Neural progenitor cell (in vitro differentiated cells): ENCODE measurements at places on chromosomes 6 and 20. TPM values are rescaled to one million over a fixed set of nuclear protein-coding genes. Genes with fewer than 3 reads are reported as not detected.

Gene EFCAB8
- total RNA-seq = not detected in 2 replicates

Gene NT5E
- total RNA-seq = not detected in 2 replicates

Gene CRNKL1
- total RNA-seq = 27.9 and 45.0 TPM in 2 replicates

Gene TMEM244
- total RNA-seq = not detected in 2 replicates

Gene PAX1
- total RNA-seq = not detected in 2 replicates

Gene C6orf163
- total RNA-seq = 2.6 and 3.1 TPM in 2 replicates

Gene FAM120B
- 19.7 and 20.3 TPM in 2 replicates for total RNA-seq

Gene CDH26
- total RNA-seq = 0.09 TPM in 1 of 2 replicates, not detected in the other

Gene STMND1
- not detected in 2 replicates for total RNA-seq

Gene KHDRBS2
- total RNA-seq = 14.0 and 17.7 TPM in 2 replicates

Gene SLC22A7
- total RNA-seq = not detected in 2 replicates

DNA sequence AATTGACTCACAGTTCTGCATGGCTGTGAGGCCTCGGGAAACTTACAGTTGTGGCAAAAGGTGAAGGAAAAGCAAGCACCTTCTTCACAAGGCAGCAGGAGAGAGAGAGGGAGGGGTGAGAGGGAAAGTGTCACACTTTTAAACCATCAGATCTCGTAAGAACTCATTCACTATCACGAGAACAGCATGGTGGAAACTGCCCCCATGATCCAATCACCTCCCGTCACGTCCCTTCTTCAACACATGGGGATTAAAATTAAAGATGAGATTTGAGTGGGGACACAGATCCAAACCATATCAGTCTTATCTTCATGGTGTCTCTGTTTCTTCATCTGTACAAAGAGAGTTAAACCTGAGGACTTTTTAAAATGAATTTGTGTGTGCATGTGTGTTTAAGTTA is 13.7 kb upstream of the BTN1A1 start:
- H3K4me3 ChIP-seq = no peak overlapping the region
- no peak overlapping the region for H3K27ac ChIP-seq
- no peak for DNase-seq
- H3K4me1 ChIP-seq = no peaks in the 10 kb centered on the region
- H3K27me3 ChIP-seq = no peaks in the 10 kb centered on the region

GRCh38 chr20:32062776-32063170 is 10.7 kb downstream of the HCK start:
- H3K27me3 ChIP-seq = peaks cover 30% of the 10 kb centered on the region
- H3K4me3 ChIP-seq = no peak overlapping the region
- peaks cover 3% of the 10 kb centered on the region for H3K4me1 ChIP-seq
- no peak overlapping the region for H3K27ac ChIP-seq
- H3K36me3 ChIP-seq = no peaks in the 10 kb centered on the region
- DNase-seq = no peak

DNA sequence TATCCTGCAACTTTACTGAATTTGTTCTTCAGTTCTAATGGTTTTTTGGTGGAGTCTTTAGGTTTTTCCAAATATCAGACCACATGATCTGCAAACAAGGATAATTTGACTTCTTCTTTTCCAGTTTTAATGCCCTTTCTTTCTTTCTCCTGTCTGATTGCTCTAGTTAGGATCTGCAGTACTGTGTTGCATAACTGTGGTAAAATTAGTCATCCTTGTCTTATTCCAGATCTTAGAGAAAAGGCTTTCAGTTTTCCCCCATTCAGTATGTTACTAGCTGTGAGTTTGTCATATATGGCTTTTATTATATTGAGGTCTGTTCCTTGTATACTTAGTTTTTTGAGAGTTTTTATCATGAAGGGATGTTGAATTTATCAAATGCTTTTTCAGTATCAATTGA is 4.3 kb downstream of the MICA start:
- no peak overlapping the region for H3K4me3 ChIP-seq
- H3K4me1 ChIP-seq = peaks cover 11% of the 10 kb centered on the region
- peaks cover 3% of the 10 kb centered on the region for H3K27me3 ChIP-seq
- no peak for DNase-seq

- DNase-seq = no peak
- peaks cover 12% of the 10 kb centered on the region for H3K4me1 ChIP-seq
- H3K36me3 ChIP-seq = no peaks in the 10 kb centered on the region
- H3K27ac ChIP-seq = no peak overlapping the region
- H3K4me3 ChIP-seq = no peak overlapping the region
- H3K27me3 ChIP-seq = no peaks in the 10 kb centered on the region
Observed at GRCh38 chr6:117514655-117515054, 32.2 kb downstream of the DCBLD1 start.

DNA sequence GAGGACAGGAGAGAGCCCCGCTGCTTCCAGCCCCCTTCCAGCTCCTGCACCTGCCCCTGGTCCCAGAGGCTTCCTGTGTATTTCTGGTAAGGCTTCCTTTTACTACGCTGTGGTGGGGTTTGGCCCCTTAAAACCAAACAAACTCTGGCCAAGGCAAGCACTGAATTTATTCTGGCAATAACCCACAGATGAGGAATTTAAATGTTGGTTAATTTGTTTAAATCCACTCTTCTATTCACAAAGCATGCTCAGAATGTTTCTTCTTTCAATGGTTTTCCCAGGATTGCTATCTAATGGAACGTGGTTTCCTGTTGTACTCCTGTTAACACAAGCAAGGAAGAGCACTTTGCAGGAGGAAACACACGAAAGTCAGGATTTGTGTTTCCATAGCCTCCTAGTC is 236.5 kb upstream of the FOXQ1 start:
- no peak overlapping the region for H3K4me3 ChIP-seq
- peaks cover 7% of the 10 kb centered on the region for H3K4me1 ChIP-seq
- H3K27me3 ChIP-seq = no peaks in the 10 kb centered on the region

DNA sequence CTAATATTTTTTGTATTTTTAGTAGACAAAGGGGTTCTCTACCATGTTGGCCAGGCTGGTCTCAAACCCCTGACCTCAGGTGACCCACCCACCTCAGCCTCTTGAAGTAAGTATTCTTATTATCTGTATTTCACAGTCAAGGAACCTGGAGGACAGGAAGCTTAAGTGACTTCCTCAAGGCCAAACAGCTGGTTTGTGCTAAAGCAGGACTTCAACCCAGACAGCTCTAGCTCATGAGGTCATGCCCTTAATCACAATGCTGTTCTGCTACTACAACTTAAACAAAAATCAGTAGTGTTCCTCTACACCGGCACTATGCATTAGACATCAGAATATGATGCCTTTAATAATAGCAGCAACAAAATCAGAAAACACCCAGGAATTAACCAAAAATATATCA is 168.9 kb downstream of the ADGB start:
- no peak overlapping the region for H3K4me3 ChIP-seq
- DNase-seq = no peak
- H3K36me3 ChIP-seq = no peaks in the 10 kb centered on the region
- no peak overlapping the region for H3K27ac ChIP-seq
- no peaks in the 10 kb centered on the region for H3K27me3 ChIP-seq

DNA sequence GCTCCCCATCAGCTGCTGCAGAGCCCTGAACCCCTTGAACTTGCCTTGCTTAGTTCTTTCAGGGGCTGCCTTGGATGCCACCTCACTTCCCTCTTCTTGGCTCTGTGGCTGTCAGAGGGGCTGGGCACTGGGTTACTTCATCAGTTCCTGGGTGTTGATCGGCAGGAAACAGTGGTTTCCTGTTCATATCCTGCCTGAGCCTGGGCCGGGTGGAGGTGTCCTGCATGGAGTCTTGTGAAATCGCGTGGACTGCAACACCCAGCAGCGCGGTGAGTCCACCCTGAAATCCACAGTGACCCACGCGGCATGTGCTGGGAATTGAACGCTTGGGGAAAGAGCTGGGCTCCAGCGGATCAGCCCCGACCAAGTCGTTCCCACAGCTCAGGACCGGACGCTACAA is 97.5 kb downstream of the CDH26 start:
- no peaks in the 10 kb centered on the region for H3K27me3 ChIP-seq
- no peaks in the 10 kb centered on the region for H3K36me3 ChIP-seq
- no peak for DNase-seq
- no peak overlapping the region for H3K27ac ChIP-seq
- H3K4me1 ChIP-seq = peaks cover 10% of the 10 kb centered on the region
- no peak overlapping the region for H3K4me3 ChIP-seq

DNA sequence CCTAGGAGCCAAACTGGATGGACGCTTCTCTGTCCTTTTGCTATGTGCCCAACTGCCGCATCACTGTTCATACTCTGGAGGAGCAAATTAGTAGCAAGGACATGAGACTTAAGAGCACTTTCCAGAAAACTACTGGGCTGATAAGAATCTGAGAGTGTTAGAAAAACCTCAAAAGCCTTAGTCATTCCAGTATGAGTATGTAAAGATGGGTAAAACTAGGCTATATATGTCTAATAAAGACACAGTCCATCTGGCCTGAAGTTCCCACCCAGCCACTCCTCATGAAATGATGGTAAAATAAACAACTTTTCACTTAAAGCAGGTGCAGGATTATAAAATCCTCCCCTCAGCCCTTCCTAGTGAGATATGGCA is 30.6 kb downstream of the SHLD1 start:
- no peaks in the 10 kb centered on the region for H3K4me1 ChIP-seq
- no peak overlapping the region for H3K27ac ChIP-seq
- no peak for DNase-seq

- H3K27me3 ChIP-seq = peaks cover 50% of the 10 kb centered on the region
- no peaks in the 10 kb centered on the region for H3K4me1 ChIP-seq
- H3K4me3 ChIP-seq = no peak overlapping the region
- H3K27ac ChIP-seq = no peak overlapping the region
Observed at GRCh38 chr20:25052255-25053194, 5.4 kb downstream of the ACSS1 start.

GRCh38 chr20:50762045-50762422 is 30.7 kb downstream of the PARD6B start:
- no peak for DNase-seq
- no peak overlapping the region for H3K4me3 ChIP-seq
- no peaks in the 10 kb centered on the region for H3K36me3 ChIP-seq
- no peaks in the 10 kb centered on the region for H3K27me3 ChIP-seq
- no peak overlapping the region for H3K27ac ChIP-seq

- H3K27ac ChIP-seq = peak overlapping the region; percentile 37
- H3K27me3 ChIP-seq = no peaks in the 10 kb centered on the region
- H3K36me3 ChIP-seq = no peaks in the 10 kb centered on the region
Observed at GRCh38 chr20:43680981-43681380, 14.1 kb downstream of the MYBL2 start.

GRCh38 chr6:82396964-82397751 is 33.5 kb downstream of the TPBG start:
- H3K27me3 ChIP-seq = no peaks in the 10 kb centered on the region
- no peaks in the 10 kb centered on the region for H3K36me3 ChIP-seq
- DNase-seq = no peak
- no peaks in the 10 kb centered on the region for H3K4me1 ChIP-seq
- H3K4me3 ChIP-seq = no peak overlapping the region

- H3K36me3 ChIP-seq = no peaks in the 10 kb centered on the region
- peak; percentile 4 for DNase-seq
- H3K4me1 ChIP-seq = peaks cover 17% of the 10 kb centered on the region
- H3K4me3 ChIP-seq = no peak overlapping the region
- H3K27me3 ChIP-seq = no peaks in the 10 kb centered on the region
Observed at GRCh38 chr6:79188885-79189480, 45.5 kb downstream of the HMGN3 start.

GRCh38 chr20:3655131-3655405 is 8.1 kb downstream of the GFRA4 start:
- peaks cover 5% of the 10 kb centered on the region for H3K4me1 ChIP-seq
- H3K4me3 ChIP-seq = no peak overlapping the region
- no peaks in the 10 kb centered on the region for H3K27me3 ChIP-seq
- no peaks in the 10 kb centered on the region for H3K36me3 ChIP-seq

DNA sequence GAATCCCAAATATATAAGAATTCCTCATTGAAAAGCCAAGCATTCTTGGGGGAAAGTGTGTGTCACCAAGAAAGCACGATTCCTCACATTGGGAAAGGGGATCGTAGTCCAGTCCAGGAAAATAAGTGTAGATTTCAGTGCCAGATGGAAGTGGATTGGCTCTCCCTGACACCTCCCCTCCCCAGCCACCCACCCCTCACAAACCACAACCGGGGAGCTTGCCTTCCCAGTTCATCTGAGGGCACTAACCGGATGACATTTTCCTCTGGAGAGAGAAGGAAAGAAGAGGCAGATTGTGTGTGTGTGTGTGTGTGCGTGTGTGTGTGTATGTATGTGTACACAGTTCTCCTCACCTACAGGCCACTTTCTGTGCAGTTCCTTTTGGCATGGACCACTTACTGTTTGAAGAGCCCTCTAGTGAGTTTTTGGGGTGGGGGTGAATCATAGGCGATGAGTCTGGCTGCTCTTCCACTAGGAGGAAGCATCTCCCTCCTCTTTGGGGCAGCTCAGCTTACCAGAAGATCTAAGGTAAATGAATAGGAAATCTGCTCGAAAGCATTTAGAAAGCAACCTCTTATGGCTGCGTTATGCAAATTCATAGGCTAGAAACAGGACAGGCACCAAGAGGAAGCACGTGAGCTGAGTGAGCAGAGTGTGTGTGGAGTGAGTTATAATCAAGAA is 20.8 kb downstream of the DAAM2 start:
- no peaks in the 10 kb centered on the region for H3K36me3 ChIP-seq
- no peaks in the 10 kb centered on the region for H3K4me1 ChIP-seq
- H3K27me3 ChIP-seq = no peaks in the 10 kb centered on the region
- H3K27ac ChIP-seq = no peak overlapping the region
- H3K4me3 ChIP-seq = no peak overlapping the region
- no peak for DNase-seq

GRCh38 chr6:53556986-53557715 is 12.2 kb upstream of the GCLC start:
- no peaks in the 10 kb centered on the region for H3K36me3 ChIP-seq
- no peak overlapping the region for H3K4me3 ChIP-seq
- H3K27ac ChIP-seq = no peak overlapping the region
- H3K27me3 ChIP-seq = no peaks in the 10 kb centered on the region

DNA sequence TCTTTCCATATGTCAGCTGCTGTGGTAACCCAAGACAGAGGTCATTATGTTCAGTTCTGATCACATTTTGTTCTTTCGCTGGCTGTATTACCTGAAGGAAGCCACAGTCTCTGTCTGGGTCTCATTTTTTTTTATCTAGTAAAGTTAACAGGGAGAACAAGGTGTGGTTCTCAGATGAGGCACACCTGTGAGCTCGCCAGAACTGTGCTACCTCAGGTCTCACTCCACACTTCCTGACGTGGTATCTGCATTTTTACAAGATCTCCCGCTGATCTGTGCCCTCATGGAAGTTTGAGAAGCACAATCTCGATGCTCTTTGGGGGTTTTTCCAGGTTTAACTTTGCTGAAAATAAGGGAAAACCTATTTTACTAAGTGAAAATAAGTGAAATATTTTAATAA is 169.5 kb upstream of the CENPW start:
- H3K27me3 ChIP-seq = no peaks in the 10 kb centered on the region
- DNase-seq = no peak
- H3K36me3 ChIP-seq = no peaks in the 10 kb centered on the region
- H3K27ac ChIP-seq = no peak overlapping the region
- no peak overlapping the region for H3K4me3 ChIP-seq
- peaks cover 8% of the 10 kb centered on the region for H3K4me1 ChIP-seq
